ENCODE measurements at places on chromosomes 3 and 15. TPM values are rescaled to one million over a fixed set of nuclear protein-coding genes. Genes with fewer than 3 reads are reported as not detected.

DNA sequence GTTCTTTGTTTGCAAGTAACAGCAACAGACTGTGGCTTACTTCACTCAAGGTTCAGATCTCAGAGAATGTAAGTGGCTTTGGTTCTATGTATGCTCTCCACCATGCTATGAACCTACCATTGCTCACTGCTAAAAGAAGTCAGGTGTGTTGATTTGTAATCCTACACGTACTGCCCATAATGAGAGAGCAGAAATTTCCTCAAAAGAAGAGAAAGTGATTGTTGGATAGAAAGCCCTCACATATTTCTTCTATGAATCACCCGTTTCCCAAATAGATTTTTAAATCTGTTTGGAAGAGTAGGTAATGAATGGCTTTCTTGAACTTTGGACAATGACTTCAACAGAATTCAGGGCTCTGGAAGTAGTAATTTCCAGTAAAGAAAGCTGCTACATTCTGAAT, 565.4 kb downstream of the ROBO2 start:
- no peaks in the 10 kb centered on the region for H3K4me1 ChIP-seq
- no peaks in the 10 kb centered on the region for H3K36me3 ChIP-seq
- H3K27me3 ChIP-seq: no peaks in the 10 kb centered on the region
- no peak overlapping the region for H3K4me3 ChIP-seq

DNA sequence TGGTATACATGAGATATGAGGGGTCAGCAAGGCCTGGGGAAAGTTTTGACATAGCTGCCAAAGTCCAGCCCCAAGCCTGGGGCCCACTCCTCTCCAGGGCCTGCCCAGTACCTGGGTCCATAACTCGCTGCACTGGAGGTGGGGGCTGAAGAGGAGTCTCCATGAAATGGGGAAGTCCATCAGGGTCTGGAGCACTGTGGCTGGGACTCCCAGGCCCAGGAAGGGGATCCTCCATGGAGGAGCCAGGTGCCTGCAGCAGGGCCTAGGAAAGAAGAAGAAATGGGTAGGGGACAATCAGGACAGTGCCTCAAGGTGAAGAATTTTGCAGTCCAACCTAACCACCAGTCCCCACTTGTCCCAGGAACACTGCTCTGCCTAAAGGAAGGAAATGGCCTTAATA, 8.2 kb downstream of the GORASP1 start:
- H3K27ac ChIP-seq: no peak overlapping the region
- H3K27me3 ChIP-seq: no peaks in the 10 kb centered on the region
- H3K36me3 ChIP-seq: peaks cover 3% of the 10 kb centered on the region
- H3K4me3 ChIP-seq: no peak overlapping the region
- no peak for DNase-seq

DNA sequence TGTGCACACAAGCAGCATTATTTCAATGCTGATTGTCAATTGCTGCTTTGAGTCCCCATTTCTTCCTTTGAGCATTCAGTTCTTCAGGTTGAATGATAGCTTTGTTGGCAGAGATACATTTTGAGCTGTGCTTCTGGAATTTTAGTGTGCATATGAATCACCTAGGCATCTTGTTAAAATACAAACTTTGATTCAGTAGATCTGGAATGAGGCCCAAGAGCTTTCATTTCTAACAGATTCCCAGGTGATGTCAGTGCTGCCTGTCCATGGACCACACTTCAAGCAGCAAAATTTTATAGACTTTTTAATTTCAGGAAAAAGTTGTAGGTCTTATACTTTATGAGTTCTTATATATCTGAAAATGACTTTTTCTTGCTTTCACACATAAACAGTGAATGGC, 131.1 kb downstream of the ADAMTSL3 start:
- H3K27ac ChIP-seq: no peak overlapping the region
- no peaks in the 10 kb centered on the region for H3K36me3 ChIP-seq
- H3K4me3 ChIP-seq: no peak overlapping the region
- no peaks in the 10 kb centered on the region for H3K27me3 ChIP-seq
- H3K4me1 ChIP-seq: no peaks in the 10 kb centered on the region

DNA sequence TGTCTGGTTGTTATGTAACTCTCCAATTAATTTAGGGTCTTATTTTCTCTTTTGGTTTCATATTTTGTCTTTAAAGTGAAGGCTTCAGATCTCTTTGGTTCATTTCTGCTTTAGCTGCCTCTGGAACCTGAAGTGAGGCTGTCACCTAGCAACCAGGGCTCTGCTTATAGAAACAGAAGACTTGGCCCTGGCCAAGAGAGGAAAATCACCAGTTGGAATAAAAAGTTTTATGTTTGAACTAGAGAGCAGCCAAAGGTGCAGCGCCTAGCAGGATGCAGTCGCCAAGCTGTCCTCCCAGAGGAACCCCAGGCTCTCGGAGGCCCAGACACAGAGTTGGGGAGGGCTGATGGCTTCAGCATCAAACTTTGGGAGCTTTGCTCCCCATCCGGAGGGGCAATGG, 41.1 kb downstream of the LYZL4 start:
- no peak overlapping the region for H3K4me3 ChIP-seq
- no peaks in the 10 kb centered on the region for H3K36me3 ChIP-seq
- no peaks in the 10 kb centered on the region for H3K27me3 ChIP-seq
- H3K27ac ChIP-seq: no peak overlapping the region

DNA sequence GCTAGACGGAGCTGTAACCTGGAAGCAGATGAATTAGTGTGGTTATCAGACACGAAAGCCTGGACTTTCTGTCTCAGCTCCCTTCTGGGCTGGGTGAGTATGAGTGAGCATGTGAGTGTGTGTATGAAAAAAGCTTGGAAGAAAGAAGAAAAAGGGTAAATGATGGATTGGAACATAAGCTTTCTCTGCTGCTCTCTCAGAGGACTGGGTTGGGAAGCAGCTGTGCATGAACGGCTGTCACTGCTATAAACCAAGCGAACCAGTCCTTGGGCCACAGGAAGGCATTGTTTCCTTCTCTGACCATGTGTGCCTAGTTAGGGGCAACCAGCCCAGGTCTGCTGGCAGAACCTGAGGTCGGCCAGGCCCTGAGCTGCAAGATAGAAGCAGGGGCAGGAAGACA, 37.0 kb downstream of the UMPS start:
- H3K27ac ChIP-seq: no peak overlapping the region
- DNase-seq: no peak
- H3K4me3 ChIP-seq: no peak overlapping the region
- H3K36me3 ChIP-seq: peaks cover 5% of the 10 kb centered on the region
- no peaks in the 10 kb centered on the region for H3K27me3 ChIP-seq

DNA sequence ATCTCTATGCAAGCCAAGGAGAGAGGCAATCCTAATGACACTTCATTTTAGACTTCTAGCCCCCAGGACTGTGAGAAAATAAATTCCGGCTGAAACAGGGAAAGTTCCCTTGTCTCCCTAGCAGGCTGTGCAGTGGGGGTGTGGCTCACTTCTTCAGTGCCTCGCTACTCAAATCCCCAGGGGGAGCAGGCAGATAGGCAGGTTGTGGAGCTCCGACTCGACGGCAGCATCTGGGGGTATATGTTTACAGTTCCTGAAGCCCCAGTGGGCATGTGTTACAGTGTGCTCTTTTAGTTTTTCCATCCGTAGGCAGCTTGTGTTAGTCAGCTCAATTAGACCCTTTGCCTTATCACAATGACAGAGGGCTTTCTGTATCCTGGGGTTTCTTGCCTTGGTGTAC, 836.5 kb downstream of the PDCD6IP start:
- no peaks in the 10 kb centered on the region for H3K4me1 ChIP-seq
- H3K4me3 ChIP-seq: no peak overlapping the region
- H3K27ac ChIP-seq: no peak overlapping the region

GRCh38 chr15:68368731-68369435, 63.1 kb downstream of the ITGA11 start:
- DNase-seq: no peak
- H3K4me1 ChIP-seq: no peaks in the 10 kb centered on the region
- no peak overlapping the region for H3K4me3 ChIP-seq
- no peaks in the 10 kb centered on the region for H3K36me3 ChIP-seq
- no peaks in the 10 kb centered on the region for H3K27me3 ChIP-seq
- H3K27ac ChIP-seq: no peak overlapping the region

- no peaks in the 10 kb centered on the region for H3K36me3 ChIP-seq
- H3K4me1 ChIP-seq: no peaks in the 10 kb centered on the region
- H3K27me3 ChIP-seq: no peaks in the 10 kb centered on the region
- no peak for DNase-seq
These were observed 26.4 kb downstream of the CBLB start for GRCh38 chr3:105842449-105842848.

- H3K27me3 ChIP-seq: no peaks in the 10 kb centered on the region
- no peak overlapping the region for H3K27ac ChIP-seq
- no peak for DNase-seq
These were observed 225.2 kb downstream of the ADAMTS17 start for GRCh38 chr15:100116416-100117190.

DNA sequence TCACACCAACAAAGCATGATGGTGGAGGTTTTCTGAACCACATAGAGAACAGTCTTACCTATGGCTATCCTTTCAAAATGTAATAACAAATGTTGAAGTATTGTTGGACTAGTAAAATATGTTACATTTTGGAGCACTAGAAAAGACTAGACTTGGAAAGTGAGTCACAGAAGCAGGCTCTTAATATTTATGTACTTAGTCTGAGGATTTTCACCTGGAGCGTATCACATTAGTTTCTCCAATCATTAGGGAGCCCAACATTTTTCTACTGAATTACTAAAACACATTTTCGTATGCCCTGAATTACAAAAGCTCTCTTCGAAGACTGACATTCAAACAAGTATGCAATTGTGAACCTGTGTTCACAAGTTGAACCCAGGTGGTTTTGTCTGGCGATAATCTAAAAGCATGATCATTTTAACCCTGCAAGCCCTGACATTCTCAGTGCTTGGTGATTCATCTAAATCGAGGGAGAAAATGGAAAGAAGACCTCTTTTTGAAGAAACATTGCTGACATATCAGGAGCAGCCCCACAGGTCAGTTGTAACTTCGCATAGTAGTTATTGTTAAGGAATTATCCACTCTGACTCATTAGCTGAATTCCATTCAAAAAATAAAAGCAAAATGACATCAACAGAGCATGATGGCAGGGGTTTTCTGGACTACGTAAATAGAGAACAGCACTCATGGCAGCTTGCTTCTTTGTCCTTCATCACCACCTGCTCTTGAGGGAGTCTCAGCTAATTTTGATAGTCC, 679.8 kb upstream of the NECTIN3 start:
- no peak overlapping the region for H3K27ac ChIP-seq
- H3K27me3 ChIP-seq: no peaks in the 10 kb centered on the region
- no peak overlapping the region for H3K4me3 ChIP-seq
- DNase-seq: no peak
- H3K36me3 ChIP-seq: no peaks in the 10 kb centered on the region

DNA sequence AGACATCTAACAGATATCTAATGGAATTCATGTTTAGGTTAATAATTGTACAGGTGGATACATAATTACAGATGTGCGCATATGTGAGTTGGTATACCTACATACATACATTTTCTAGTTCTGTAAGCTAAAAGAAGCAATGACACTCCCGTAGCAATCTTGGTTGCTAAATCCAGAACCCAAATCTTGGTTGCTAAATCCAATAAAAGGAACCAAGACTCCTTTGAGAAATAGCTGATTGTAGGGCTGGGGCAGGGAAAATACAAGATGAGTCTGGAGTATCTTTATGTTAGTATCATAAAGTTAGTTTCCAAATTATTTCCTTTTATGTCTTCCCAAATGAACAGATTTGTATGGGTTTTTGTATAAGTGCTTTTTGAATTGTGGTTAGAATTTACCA, 135.2 kb downstream of the TMCC1 start:
- DNase-seq: no peak
- no peak overlapping the region for H3K27ac ChIP-seq
- no peaks in the 10 kb centered on the region for H3K27me3 ChIP-seq
- peaks cover 20% of the 10 kb centered on the region for H3K36me3 ChIP-seq

GRCh38 chr3:152319256-152319655, 50.5 kb downstream of the MBNL1 start:
- no peak overlapping the region for H3K27ac ChIP-seq
- peak; percentile 26 for DNase-seq
- H3K4me1 ChIP-seq: no peaks in the 10 kb centered on the region
- no peak overlapping the region for H3K4me3 ChIP-seq
- H3K27me3 ChIP-seq: no peaks in the 10 kb centered on the region

- H3K27me3 ChIP-seq: no peaks in the 10 kb centered on the region
- H3K27ac ChIP-seq: no peak overlapping the region
- H3K36me3 ChIP-seq: no peaks in the 10 kb centered on the region
- DNase-seq: no peak
These were observed 8.5 kb upstream of the CCDC80 start for GRCh38 chr3:112649478-112649735.

DNA sequence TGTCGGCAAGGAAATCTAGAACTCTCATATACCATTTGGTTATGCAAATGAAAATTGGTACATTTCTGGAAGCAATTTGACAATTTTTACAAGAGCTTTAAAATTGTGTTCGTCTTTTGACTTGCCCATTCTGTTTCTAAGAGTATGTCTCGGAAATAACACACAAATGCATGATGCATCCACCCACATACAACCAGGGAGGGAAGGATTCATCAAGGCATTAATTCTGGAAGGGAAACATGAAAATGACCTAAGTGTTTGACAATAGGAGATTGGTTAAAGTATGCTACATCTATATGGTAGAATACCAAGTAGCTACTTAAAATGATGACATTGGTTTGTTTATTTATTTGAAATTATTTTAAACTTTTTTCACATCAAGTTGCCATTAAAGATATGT, 58.6 kb downstream of the PIAS1 start:
- no peak for DNase-seq
- H3K4me1 ChIP-seq: no peaks in the 10 kb centered on the region
- no peak overlapping the region for H3K4me3 ChIP-seq
- no peak overlapping the region for H3K27ac ChIP-seq

DNA sequence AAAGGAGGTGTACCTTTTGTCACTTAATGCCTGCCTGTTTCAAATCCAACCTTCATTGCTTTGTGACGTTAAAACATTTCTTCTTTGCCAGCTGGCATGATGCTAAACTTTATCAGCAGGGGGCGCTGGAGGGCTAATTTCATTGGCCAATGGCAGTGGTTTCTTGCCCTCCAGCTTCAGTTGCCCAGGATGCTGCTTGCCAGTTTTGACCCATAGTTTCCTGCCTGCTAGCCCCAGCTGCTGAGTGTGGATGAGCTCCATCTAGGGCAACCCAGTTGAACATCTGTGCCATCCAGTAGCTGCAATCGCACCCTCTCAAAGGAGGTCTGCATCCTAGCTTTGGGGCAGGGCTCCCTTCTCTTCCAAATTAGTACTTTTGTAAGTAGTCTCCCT, 22.1 kb downstream of the ACKR2 start:
- peaks cover 58% of the 10 kb centered on the region for H3K4me1 ChIP-seq
- no peak overlapping the region for H3K27ac ChIP-seq
- H3K36me3 ChIP-seq: no peaks in the 10 kb centered on the region
- H3K27me3 ChIP-seq: no peaks in the 10 kb centered on the region
- no peak for DNase-seq

GRCh38 chr3:65439641-65440284, 599.0 kb downstream of the MAGI1 start:
- no peak overlapping the region for H3K4me3 ChIP-seq
- H3K36me3 ChIP-seq: no peaks in the 10 kb centered on the region
- DNase-seq: peak; percentile 46
- H3K4me1 ChIP-seq: no peaks in the 10 kb centered on the region

Gene MAGEL2
- not detected for total RNA-seq

Gene FSD2
- total RNA-seq: not detected

Gene FAIM
- 17.7 TPM for total RNA-seq

Gene TGM5
- total RNA-seq: 1.7 TPM

Gene ADIPOQ
- total RNA-seq: not detected

Gene ISLR
- total RNA-seq: not detected
